Pulmonary artery endothelial cell (primary cell): ENCODE measurements at places on chromosomes 6 and 20. TPM values are rescaled to one million over a fixed set of nuclear protein-coding genes. Genes with fewer than 3 reads are reported as not detected.
A peak's percentile ranks its signal among the peaks of the same experiment; 100 is the strongest.

DNA sequence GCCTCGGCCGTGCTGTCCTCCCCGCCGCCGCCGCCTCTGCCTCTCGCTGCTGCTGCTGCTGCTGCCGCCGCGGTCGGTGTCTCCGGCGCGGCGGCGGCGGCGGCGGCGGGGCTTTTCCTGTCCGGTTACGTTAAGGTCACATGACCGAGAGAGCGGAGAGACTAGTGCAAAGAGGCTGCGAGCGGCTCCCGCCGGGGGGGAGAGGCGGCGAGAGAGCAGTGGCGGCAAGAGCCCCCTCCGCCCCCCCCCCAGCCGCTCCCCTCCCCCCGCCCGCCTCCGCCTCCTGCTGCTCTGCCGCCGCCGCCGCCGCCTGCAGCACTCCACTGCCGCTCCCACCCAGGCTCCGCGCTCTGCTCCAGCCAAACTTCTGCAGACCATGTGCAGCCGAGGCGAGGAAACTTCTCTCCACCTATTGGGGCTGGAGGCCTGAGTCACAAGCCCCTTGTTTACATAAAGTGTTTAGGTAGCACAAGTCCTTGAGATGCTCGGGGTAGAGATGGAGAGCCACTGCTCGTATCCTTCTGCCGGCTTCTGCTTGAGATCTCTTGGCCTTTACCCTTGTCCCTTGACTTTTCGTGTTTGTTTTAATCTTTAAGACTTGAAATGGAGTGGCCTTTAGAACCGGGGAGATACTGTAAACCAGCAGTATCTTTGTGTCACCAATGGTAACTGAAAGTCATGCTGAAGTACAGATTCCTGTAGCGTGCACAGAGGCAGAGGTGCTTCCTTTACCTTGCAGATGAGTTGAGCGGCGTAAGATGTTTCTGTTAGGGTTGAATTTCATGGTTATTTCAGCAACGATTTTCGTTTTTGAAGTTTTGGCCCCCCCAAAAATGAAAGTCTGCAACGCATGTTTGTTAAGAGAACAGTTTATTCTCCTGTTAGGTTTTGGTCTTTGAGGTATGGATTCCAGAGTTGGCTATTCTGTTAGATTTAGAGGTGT lies at the start of gene ZBTB2:
Gene ZBTB2, minus strand, starts transcription at position 89 of the 943 bp plus-strand sequence. CDS start 17,922 bp downstream, outside the sequence.
- DNase-seq = no peak

DNA sequence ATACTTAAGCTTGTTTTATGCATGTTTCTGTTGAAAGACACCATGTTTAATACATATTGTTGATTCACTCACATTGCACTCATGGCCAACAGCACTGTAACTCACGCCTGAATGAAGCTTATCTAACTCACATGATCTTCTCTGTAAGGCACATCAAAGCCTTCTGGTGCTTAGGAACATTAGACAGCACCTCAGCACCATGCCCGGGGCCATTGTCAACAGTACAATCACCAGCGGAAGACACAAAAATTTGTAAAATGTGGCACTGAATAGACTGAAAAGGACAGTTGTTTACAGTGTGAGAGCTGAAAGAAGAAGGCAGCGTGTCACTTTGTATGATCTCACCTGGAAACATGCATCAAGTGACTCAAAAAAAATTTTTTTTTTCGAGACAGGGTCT lies 8.9 kb upstream of the TCF15 start:
- DNase-seq = no peak

DNA sequence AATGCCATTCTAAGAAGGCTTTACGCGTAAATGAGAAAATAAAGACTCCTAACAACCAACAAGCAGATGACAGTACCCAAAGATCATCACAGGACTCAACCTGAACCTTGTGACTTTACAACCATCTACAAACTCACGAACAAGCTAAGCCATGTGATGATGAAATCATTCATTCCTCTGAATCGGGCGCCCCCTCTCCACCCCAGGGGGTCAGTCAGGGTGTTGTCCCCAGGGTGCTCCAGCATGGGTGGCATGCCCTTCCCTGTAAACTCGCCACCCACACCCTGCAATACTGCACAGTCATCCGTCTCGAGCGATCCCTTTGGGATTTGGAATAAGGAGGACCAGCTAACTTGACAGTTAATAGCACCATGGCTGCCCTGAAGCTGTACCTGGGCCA lies 12.6 kb downstream of the SERPINB6 start:
- DNase-seq = no peak

- no peak for DNase-seq
Measured at GRCh38 chr6:41785689-41786450, 1.6 kb upstream of the TOMM6 start.

GRCh38 chr20:49406666-49407065 lies 75.8 kb downstream of the KCNB1 start:
- no peak for DNase-seq

- no peak for DNase-seq
Measured at GRCh38 chr6:66496659-66497058, 789.6 kb upstream of the EYS start.

DNA sequence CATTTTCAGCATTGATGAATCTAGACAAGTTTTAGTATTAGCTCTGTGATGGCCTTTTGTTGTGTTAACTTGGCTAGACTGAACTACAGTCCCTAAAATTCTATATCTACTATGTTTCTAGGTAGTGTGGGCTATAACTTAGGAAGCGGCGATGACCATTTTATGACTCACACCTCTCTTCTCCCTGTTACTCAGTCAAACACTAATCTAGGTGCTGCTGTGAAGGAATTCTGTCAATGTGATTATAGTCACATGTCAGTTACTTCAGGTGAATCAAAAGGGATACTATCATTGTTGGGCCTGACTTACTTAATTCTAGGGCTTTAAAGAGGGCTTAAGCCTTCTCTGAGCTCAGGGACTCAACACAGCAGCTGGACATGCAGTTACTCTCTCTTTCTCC lies 691.5 kb upstream of the MAP3K7 start:
- DNase-seq = no peak

GRCh38 chr6:6224933-6225486 lies 95.5 kb downstream of the F13A1 start:
- DNase-seq = no peak

DNA sequence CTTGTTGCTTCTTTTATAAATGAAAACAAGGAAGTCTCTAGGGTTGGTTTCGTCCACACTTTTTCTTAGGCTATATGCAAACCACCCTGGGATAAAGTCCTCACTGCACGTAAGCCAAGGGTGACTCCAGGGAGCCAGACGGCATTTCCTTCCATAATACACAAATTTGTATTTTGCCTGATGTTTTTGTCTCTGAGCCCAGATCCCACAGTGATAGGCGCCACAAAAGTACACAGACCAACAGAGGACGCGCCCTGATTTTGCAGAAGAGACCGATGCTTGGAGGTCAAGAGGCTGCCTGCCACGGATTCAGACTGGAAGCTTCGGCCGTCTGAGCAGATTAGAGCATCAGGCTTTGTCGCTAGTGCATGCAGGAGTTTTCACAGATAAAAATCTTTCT lies 22.8 kb downstream of the FOXQ1 start:
- DNase-seq = no peak

GRCh38 chr20:40714916-40715315 lies 25.9 kb upstream of the MAFB start:
- DNase-seq = no peak

- no peak for DNase-seq
Measured at GRCh38 chr6:89308525-89309395, 6.3 kb downstream of the GABRR2 start.

DNA sequence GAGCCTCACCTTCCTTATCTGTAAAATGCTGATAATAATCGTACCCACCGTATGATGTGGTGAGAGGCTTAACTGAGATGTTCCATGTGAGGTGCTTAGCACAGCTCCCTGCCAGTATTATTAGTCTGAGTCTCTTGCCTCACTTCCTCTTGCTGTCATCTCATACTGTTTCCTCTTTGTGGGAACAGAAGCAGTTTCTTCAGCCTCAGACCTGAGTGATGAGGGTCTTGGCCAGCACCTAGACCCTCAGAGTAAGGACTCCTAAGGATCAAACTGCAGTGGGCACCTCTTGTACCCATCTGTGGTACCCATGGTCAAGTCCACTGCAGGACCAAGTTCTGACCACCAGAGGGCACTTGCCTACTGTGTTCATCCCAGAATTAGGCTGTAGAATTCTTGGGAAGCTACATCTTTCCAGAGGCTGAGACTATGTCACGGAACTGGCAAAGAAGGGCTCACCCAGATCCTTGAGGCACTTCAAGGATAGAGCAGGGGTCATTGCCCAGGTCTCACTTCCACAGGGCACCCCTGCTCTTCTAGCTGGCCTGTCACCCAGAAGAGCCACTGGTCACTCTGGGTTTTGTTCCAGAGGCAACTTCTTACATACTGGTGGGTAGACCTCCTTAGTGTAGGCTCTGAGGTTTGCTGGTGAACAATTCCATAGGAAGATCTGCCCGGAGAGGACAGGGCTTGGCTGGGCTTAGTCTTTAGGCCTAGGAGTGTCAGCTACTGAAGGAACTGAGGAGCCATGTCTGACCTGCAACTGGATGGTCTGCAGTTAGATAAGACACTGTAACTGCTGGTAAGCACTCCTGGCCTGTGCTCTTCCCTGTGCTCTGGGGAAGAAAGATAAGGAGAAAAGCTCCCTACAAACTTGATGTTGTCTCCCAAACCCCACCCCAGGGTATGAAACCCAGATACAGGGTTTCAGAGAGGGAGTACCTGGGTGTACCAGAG lies 20.6 kb upstream of the SGK2 start:
- DNase-seq = no peak

- no peak for DNase-seq
Measured at GRCh38 chr20:62031462-62032092, 34.1 kb downstream of the TAF4 start.

DNA sequence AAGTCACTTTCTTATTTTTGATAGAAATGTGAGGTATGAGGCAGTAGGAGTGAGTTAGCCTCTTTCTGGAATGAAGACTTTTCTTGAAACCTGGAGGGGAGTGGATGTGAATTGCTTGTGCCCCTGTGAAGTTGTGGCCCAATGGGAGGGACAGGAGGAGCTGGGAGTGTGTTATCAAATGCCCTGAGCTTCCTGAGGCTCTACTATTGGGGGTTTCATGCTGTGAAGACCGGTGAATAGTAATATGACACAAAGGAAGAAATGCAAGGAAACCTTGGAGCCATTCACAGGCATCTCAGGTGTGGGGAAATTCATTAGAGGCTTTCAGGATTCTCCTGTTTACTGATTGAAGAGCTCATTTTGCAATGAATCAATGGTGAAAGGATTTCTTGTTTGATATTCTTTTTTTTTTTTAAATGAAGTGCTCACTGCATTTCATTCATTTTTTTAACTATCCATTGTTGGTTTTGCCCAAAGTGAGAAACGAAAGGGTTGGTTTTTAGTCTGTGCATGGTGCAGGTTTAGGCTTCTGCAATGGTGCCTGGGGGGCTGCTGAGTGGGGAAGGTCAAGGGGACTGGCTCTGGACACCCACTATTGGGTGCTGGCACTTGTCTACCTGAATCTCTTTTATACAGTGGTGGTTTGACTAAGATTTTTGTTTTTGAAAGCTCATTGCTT lies 8.2 kb downstream of the RNF144B start:
- no peak for DNase-seq

- DNase-seq = no peak
Measured at GRCh38 chr20:33992145-33992922, 1.4 kb upstream of the RALY start.

GRCh38 chr6:113127786-113128419 lies 729.2 kb upstream of the MARCKS start:
- no peak for DNase-seq

GRCh38 chr20:63843778-63844177 lies 12.7 kb upstream of the ZBTB46 start:
- DNase-seq = no peak

GRCh38 chr6:128696691-128697689 lies 176.6 kb upstream of the PTPRK start:
- DNase-seq = peak; percentile 24

DNA sequence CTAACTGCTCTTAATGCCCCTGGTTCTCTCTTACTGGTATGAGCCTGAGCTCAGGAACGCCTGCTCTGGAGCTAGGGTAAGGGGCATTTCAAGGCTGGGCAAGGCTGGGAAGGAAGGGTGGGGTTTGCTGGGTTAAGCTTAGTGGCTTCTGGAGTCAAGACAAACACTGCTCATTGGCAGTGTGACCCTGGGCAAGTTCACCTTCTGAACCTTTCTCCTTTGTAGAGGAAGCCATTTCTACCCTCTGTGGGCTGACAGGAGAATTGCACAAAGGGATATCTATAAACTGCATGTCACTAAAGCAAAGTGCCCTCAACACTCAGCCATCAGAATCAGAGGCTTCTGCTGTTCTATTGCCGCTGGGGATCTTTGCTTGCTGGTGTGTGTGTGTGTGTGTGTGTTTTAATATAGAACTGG lies 20.3 kb upstream of the LRRN4 start:
- DNase-seq = no peak

- no peak for DNase-seq
Measured at GRCh38 chr20:21504323-21504722, 9.5 kb downstream of the NKX2-2 start.

DNA sequence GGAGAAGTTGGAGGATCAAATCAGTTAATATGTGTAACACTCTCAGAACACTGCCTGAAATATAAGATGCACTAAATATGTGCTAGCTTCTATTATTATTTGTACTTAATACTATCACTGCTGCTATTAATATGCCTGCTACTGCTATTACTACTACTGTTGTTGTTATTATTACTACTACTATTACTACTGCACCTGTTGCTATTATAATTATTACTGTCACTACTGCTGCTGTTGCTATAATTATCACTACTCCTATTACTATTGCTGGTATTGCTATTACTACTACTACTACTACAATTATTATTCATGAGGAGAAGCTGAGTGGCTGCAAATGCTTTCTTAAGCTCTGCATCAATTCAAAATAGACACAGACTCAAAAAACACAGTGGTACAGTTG lies 16.7 kb upstream of the SSTR4 start:
- DNase-seq = no peak

DNA sequence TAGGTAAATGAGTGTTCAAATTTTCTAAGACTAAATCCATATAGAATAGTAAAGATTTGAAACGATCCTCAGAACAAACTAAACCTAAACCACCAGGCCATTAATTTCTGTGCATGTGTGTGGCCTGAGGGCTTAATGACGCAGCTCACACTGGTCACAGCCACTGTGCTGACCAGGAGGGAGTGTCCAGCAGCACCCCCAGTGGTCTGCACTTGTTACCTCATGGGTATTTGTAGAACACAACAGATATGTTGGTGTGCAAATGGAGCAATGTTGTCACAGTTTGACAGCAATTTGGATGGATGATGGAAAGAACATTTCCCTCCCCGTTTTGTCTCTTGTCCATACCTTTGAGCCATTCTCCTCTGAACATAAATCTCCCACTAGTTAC lies 122.4 kb upstream of the EXOC2 start:
- DNase-seq = no peak

GRCh38 chr20:21995461-21995860 lies 290.0 kb downstream of the PAX1 start:
- no peak for DNase-seq

GRCh38 chr6:108621117-108621516 lies 60.4 kb downstream of the FOXO3 start:
- no peak for DNase-seq

GRCh38 chr20:18377896-18378481 lies 88.8 kb downstream of the DZANK1 start:
- no peak for DNase-seq

The TXLNB gene
- 0.07 and 0.21 TPM in 2 replicates for total RNA-seq

The TXNDC5 gene
- total RNA-seq = 1,753 and 2,272 TPM in 2 replicates

The SLC9A8 gene
- total RNA-seq = 6.1 and 6.2 TPM in 2 replicates

The DDAH2 gene
- 84.0 and 89.4 TPM in 2 replicates for total RNA-seq

The NINL gene
- 6.9 and 10.1 TPM in 2 replicates for total RNA-seq

The TRIM15 gene
- not detected in 2 replicates for total RNA-seq

The PGBD1 gene
- 7.3 and 10.2 TPM in 2 replicates for total RNA-seq

The KIF25 gene
- not detected in 2 replicates for total RNA-seq

The HACE1 gene
- total RNA-seq = 14.0 TPM in 2 replicates

The LAMP5 gene
- 0.14 and 0.59 TPM in 2 replicates for total RNA-seq

The RSPH9 gene
- total RNA-seq = 0.32 and 0.40 TPM in 2 replicates
